ENCODE measurements at places on chromosomes 2 and 18.

DNA sequence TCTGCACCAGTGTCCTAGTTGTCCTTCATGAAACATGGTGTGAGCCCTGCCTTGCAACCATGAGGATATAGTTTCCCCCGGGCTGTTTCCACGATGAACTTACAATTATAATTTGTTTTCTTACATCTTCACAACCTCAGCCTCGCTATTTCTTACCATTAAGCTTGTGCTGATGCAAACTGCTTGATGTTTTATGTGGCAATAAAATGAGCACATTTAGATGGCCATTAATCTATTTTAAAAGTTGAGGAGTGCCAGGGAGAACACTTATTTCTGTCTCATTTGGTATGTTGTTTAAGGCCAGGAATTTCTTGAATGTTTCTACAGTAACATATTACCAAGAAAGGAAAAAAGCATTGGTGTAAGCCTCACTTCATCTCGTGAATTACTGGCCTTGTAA, 214.5 kb upstream of the SLC8A1 start:
- DNase-seq = peak; percentile 83

GRCh38 chr2:212845941-212846340, 305.5 kb downstream of the IKZF2 start:
- peak; percentile 81 for DNase-seq

GRCh38 chr18:76264198-76264875, 230.7 kb downstream of the ZNF516 start:
- DNase-seq = no peak

DNA sequence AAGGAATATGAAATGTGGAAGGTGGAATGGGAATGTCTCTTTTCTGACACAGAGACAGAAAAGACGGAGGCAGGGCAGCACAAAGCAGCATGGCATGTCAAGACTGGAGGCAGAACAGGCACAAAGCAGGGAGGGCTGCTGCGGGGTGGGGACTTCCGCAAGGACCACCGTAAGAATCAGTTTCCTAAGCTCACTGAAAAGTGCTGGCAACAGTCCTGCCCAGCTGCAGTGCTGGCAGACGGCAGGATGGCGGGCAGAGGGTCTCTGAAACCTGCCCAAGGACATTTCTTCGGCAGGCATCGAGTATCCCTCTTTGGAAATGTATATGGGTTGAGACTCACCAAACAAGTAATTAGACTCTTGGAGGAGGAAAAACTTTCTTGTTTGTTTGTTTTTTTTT, 54.9 kb downstream of the FAM178B start:
- no peak for DNase-seq

GRCh38 chr18:13582178-13582670, 144.1 kb downstream of the FAM210A start:
- no peak for DNase-seq

GRCh38 chr2:223786236-223786635, 51.1 kb downstream of the AP1S3 start:
- DNase-seq = no peak

DNA sequence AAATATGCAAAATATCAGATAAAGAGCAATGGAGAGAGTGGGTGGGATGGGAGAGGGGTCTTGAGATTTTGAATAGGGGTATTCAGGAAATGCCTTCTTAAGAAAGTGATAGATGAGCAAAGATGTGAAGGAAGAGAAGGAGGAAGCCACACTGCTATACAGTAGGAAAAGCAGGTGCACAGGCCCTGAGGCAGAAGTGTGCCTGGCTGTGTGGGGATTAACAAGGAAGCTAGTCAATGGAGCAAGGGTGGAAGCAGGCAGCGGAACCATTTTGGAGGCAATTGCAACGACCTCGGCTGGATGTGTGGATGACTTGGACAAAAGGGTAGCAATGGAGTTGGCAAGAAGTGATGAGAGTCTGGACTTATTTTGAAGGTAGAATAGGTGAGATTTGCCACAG, 11.0 kb upstream of the CNGA3 start:
- DNase-seq = no peak

DNA sequence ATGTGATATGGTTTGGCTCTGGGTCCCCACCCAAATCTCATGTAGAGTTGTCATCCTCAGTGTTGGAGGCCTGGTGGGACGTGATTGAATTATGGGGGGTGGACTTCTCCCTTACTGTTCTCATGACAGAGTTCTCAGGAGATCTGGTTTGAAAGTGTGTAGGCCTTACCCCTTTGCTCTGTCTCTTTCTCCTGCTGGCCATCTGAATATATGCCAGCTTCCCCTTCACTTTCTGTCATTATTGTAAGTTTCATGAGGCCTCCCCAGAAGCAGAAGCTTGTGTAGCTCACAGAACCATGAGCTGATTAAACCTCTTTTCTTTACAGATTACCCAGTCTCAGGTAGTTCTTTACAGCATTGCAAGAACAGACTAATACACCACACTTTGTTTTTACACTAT, 222.3 kb downstream of the DOK6 start:
- no peak for DNase-seq

DNA sequence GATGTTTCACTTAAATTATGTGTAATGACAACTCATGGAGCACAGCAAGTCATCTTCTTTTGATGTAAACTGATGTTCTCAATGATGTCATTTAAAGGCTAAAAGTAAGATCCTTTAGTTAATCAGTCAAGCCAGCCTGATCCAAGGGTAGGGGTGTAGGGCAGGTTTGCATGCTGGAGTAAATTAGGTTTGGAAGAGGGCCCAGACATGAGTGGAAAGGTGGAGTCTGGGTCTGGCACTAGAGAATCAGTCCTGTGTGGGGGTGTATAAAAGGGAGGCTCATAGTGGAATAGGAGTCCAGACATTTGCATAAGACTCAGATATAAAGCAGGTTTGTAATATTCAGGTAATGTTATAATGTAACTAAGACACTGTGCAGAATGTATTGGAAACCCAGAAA, 88.8 kb upstream of the NYAP2 start:
- DNase-seq = no peak

DNA sequence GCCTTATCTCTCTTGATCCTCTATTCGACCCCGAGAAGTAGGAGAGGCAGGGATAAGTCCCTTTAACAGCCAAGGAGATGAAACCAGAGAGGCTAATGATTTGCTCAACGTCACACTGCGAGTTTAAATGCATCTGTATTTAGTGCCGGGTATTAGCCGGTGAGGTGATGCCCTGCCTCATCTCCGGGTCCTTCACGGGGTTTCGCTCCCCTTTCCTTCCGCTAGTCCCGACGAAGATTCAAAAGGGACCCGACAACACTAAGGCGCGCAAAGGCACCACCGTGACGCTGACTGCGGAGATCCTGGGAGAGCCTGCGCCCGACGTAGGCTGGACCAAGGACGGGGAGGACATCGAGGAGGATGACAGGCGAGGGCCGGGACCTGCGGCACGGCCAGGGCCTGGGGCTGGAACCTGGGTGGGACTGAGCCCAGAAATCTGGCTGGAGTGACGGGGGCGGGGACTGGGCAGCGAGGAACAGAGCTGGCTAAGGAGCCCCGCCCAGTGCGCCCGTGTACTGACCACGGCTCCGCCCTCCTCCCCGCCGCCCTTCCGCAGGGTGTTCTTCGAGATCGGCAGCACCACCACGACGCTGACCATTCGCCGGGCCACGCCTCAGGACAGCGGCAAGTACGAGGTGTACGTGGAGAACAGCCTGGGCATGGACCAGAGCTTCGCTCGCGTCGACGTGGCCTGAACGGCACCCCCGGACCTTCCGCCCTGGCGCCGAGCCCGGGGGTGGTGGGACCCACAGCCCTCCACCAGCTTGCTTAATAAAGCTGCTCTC, 1.0 kb upstream of the GMPPA start:
- DNase-seq = peak; percentile 92

DNA sequence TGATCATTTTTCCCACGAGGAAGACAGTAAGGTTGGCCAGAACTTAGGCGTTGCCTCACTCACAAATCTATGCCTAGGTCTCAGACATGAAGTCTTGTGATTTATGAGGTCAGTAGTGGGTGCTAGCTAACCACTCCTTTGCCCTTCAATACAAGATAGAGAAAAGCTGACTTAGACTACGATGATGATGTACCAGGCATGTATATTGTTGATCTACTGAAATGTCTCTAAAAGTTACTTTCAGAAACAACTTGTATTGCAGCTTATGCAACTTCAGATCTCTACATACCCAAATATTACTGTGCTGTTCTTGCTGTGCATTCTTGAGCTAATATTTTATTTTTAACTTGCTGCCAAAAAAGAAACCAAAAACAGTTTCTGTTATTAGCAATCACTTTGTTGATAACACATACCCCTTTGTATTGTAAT, 30.6 kb downstream of the MAPRE2 start:
- DNase-seq = no peak

- DNase-seq = no peak
Measured at GRCh38 chr2:107989445-107989844, 3.1 kb downstream of the SLC5A7 start.

DNA sequence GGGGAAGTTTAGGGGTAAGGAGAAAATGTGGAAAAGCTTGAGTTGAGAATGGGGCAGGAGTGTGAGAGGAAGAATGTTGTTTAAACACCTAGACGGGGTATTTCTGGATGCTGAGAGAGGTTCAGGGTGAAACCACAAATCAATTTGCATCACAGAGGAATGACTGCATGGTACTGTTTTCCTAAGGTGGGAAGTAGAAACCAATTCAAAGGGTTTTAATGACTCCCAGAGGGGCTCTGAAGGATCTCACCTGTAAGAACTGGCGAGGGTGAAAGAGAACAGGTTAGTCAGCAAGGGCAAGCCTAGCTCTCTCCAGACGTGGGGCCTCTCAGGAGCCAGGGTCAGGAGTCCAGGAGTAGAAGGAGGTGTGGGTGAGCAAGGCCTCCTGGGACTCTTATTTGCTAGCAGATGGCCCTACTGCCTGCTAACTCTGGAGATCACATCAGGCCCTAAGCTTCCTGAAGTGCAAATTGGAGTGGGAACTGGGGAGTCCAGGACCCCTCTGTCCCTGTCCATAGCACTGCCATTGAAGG, 133.0 kb upstream of the CELF4 start:
- no peak for DNase-seq

GRCh38 chr2:61151436-61151835, 10.6 kb upstream of the C2orf74 start:
- DNase-seq = peak; percentile 59

DNA sequence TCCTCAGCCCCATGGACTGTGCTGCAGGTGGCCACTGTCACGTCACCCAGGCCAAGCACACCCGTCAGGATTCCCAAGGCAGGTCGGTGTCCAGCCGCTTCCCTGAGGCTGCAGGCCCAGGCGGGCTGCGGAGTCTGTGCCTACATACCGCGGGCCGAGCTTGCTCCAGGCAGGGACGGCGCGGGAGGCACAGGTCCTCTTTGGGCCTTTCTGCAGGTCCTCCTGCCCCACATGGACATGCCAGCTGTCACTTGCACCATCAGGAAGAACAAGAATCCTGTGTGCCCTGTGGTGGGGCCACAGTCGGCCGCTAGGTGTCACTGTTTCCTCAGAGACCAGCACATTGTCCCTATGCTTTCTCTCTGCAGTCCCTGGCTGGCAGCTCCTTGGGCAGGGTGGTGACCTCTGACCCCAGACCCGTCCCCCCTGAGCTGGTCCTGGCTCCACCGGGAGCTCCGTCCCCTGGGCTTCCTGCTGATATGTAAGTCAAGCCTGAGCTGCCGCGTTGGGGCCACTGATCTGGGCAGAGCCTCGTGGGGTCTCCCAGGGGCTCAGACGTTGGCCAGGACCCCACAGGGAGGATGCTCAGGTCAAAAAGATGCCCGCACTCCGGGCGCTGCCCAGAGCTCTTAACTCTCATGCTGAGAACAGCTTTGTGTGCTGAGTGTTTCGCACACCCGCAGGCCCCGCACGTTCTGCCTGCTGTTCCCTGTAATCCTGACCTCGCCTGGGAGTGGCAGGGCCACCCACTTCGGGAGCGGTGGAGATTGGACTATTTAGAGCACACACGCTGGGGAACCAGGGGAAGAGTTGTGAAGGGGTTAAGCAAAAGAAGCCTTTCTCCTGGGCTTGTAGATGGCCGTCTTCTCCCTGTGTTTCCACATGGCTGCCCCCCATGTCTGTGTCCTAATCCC, 17.3 kb upstream of the AGXT start:
- peak; percentile 78 for DNase-seq

DNA sequence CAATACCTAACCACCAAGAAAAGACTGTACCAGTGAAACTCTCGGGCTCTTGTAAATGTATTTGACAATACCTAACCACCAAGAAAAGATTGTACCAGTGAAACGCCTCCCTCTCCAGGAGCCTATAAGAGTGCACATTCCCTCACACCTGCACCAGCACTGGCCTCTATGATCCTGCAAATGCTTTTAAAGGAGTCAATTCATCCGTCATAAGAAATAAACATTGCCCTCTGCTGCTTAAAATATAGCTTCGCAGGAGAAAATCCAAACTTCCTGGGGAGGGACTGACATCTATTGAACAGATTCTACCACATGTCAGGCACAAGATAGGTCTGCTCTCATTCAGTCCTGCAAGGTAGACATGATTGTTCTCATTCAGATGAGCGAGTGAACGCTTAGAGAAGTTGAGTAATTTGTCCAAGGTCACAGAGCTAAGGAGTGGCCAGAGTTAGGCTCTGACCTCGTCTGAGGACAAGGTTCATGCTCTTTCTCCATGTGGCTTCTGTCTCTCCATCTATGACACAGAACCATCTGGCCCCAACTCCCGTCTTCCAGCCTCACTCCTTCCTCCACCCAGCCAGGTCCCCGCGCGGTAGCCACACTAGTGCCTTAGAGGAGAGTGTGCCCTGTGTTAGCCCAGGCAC, 38.7 kb downstream of the MCFD2 start:
- DNase-seq = peak; percentile 84

GRCh38 chr2:174800436-174801205, 36.3 kb upstream of the CHRNA1 start:
- peak; percentile 32 for DNase-seq

Data from EH (cell line).